ENCODE measurements at places on chromosomes 7 and 10.

DNA sequence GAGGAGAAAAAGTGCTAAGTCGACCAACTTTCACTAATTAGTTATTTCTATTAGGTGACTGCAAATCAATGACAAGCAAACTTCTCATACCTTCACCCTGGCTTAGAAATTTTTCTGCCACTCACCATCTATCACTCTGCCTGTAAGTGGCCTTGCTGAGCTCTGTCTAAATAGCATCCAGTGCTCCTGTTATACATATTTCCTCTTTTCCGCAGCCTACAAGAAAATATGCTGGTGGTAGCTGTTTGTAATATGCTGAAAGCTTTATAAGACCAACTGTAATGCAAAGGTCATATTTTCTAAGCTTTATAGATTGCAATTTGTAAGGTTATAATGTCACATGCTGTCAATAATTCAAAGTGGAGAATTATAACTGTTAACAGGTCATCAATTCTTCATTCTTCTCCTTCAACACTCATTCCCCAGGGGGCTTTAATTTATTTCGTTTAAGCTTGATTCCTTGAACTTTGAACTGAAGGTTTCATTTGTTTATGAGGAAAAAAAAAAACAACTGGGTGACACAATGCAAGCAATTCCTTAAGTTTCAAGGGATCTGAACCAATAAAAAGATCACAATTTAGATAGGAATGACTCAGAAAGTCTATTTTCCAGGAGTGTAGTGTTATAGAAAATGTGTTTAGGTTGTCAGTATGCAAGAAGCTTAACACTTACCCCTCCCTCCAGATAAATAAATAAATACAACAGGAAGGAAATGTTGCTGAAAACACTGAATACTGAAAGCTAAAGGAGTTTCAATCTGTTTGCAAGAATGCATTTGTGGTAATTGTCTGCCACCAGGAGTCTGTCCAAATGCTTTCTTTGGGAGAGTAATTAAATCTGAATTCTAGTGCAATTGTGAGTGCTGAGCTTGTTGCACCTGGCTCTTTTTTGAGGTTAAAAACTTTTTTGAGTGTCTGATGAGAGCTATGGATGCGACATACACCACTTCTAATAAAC is 183.7 kb downstream of the SORCS1 start:
- DNase-seq: no peak

GRCh38 chr7:1022801-1023465 is 21.4 kb upstream of the GPR146 start:
- DNase-seq: peak; percentile 78

GRCh38 chr10:21702633-21703111 is 168.6 kb downstream of the MLLT10 start:
- no peak for DNase-seq

DNA sequence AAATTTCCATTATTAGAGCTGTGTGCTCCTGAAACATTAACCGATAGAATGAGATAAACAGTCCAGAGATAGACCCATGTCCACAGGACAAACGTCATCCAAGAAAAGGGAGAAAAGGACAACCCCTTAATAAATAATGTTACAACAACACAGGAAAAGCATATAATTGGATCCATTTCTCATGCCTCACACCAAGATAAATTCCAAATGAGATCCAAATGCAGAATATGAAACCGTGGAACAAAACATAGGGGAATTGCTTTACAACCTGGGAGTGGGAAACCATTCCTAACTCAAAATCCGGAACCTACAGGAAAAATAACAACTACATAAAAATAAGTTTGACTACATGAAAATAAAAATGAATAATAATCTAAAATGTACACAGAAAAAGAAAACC is 22.4 kb upstream of the NEBL start:
- no peak for DNase-seq

DNA sequence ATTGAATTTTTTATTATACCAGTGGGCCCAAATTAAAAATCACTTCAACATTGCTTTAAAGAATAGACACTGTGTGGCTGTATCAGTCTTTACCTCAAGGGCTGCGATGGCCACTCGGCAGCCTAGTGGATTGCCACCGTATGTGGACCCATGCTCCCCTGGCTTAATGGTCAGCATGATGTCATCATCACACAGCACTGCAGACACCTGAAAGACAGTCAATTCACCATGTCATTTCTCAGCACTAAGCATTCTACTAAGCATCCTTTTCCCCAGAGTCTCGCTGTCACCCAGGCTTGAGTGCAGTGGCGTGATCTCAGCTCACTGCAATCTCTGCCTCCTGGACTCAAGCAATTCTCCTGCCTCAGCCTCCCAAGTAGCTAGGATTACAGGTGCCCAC is 17.1 kb downstream of the OAT start:
- no peak for DNase-seq

GRCh38 chr7:34277803-34278199 is 372.5 kb downstream of the BMPER start:
- no peak for DNase-seq

DNA sequence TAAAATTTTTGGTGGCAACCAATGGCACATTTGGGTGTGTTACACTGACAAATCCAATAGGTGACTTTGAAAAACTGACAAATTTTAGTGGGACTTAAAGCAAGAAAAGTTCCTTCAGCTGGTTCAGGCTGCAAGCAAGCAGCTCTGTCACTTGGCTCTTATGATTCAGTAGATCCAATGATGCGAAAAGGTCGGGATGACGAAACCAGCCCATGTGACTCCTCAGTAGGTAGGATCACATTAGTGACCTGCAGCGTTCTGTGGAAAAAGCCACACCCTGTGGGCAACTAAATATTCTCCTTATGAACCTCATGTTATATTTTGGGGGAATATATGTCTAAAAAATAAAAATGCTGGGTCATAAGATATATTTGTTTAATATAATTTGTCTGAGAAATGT is 13.3 kb upstream of the TSGA13 start:
- no peak for DNase-seq

GRCh38 chr10:80090121-80090520 is 11.7 kb downstream of the TMEM254 start:
- DNase-seq: no peak

DNA sequence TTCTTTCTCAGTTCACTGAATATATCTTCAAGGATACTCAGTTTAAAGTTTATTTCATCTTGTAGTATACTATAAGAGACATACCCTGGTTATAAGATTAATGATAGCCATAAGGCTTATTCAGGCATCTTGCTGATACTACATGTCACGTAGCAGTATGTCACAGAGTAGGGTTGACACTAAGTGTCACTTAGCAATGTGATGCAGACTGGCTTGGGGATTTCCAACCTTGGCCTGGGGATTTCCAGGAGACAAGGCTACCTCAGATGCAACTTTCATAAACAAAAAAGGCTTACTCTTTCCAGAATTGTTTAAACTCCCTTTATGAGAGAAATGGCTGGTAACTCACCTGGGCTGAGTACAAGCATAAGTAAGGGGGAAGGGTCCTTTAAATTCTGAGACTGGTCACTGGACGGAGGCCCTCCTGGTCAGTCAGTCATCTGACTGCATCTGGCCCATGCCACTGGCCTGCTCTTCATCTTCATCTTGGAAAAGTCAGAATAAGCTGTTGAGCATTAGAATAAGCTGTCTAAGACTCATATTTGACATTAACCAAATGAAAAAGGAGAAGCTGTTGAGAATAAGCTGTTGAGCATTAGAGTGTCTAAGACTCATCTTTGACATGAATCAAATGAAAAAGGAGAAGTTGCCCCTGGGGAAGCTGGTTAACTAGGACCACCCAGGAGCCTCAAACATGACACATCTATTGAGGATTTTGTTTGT is 9.5 kb downstream of the SLC13A1 start:
- DNase-seq: no peak

DNA sequence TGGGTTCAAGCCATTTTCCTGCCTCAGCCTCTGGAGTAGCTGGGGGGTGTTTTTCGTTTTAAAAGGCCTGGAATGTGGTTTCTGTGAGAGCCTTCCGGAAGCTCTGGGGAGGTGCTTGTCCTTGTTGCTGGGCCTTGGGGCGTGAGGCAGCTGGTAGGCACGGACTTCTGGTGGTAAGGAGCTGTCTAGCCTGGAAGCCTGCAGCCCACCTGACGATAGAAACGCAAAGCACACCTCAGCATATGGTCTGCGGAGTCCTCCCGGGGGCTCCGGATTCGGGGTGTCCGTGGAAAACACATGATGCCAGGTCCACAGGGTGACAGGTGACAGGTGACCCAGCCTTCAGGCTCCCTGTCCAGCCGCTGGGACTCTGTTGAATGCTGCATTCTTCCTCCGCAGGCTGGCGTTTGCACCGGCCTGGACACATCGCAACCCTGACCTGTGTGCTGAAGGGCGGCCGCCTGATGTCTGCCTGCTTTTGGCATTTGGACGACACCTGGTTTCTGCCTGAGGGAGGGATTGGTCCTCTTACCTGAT is 37.3 kb downstream of the INPP5A start:
- no peak for DNase-seq

- DNase-seq: no peak
Observed at GRCh38 chr7:79050603-79051002, 402.9 kb downstream of the MAGI2 start.

- peak; percentile 49 for DNase-seq
Observed at GRCh38 chr10:31319602-31320549, 860 bp downstream of the ZEB1 start.

DNA sequence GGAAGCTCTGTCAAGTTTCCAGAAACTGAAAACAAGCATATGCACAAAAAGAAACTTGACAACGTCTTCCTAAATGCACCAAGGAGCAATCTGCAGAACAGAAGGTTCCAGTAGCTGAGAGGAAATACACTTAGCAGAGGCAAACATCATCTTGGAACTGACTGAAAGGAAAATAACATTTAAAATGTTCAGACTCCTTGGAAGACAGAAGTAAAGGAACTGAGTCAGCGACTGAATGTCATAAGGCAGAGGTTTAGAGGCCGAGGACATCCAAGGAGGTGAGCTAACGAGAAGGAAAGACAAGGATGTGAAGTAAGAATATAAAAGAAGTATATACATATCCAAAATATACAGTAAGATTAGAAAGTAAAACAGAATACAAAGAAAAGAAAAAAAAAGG is 24.1 kb downstream of the SEMA3D start:
- DNase-seq: no peak

DNA sequence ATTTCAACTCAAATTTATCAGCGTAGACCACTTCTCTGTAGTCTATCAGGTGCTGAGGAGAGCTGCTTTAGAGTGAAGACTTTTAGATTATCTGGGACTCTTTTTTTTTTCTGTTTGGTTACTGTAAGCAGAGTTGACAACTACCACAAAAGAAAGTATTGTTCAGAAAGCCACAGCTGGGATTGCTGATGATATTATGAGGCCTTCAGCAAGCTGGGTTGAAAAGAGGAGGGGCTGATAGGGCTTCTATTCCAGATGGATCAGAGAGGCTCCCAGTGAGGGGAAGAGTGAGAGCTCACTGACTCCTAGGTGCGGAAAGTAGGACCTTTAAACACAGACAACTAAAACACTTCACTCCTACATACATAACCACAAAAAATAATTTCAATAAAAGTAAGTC is 188.5 kb upstream of the FERD3L start:
- no peak for DNase-seq

DNA sequence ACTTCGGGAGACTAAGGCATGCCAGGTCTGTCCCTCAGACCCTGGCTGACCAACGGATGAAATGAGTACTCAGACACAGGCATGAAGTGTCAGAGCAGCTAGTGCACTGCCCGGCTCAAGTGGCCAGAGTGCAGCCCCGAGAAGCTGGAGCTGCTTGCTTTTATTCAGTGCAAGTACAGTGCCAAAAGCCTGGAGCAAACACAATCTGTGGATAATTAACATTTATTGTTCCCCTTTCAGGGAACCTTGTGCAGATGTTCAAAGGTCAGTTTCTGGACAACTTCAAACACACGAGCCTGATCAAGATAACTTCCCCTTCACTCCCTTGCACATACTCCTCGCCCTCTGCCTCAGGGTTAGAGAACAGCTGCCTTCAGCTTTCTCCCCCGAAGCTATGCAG is 7.9 kb upstream of the ATE1 start:
- DNase-seq: no peak

- DNase-seq: no peak
Observed at GRCh38 chr10:34124522-34125035, 690.5 kb downstream of the PARD3 start.

- DNase-seq: no peak
Observed at GRCh38 chr10:44659320-44659719, 251.8 kb upstream of the TMEM72 start.

DNA sequence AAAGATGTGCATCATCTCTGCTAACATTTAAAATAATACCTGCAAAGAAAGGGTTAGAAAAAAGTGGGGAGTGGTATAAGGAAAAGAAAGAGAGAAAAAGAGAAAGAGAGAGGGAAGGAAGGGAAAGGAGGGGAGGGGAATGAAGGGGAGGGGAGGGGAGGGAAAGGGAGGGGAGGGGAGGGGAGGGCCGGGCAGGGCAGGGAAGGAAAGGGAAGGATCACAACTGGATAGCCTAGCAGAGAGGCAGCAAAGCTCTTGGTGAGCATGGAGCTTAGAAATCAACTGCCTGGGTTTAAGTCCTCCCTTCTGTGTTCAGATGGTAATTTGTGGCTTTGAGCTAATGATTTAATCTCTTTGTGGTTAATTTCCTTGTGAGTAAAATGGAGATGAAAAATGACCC is 5.4 kb upstream of the FAM237B start:
- no peak for DNase-seq
